ENCODE measurements at places on chromosomes 7 and 10.
A peak's percentile ranks its signal among the peaks of the same experiment; 100 is the strongest.

DNA sequence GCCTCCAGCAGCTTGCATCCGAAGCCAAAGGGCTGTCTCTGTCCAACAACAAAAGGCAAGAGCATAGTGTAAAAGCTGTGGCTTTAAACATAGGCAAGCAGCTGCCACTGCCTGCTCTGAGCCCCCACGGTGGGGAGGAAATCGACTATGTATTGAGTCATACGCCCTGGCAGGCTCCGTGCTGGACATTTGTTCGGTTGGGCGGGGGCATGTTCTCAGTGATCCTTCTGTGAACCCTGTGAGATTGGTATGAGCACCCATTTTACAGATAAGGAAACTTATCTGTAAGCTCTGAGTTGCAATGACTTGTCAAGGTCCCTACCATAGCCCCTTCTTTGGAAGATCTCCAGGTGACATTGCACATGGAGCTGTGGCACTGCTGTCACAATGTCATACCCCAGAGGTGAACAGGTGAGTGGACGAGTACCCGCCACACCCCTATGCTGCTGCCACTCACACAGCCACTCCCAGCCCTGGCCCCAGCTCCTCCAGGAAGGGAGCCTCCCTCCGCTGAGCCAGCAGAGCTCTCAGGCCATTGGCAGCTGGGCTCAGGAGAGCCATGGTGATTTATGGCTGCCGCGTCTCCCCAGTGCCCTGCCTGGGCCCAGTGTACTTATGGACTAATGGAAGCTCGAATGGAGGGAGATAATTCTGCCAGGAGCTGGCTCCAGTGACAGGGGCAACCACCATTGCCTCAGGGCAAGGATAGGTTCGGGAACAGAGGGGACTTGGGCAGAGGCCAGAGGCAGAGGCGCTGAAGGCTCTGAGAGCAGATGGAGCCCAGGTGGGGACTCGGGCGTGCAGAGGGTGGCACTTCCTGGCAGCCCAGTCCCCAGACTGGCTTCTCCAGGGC is 43.7 kb downstream of the UNC5B start:
- DNase-seq: peak; percentile 74

GRCh38 chr7:116215551-116215950 is 5.2 kb downstream of the TES start:
- no peak for DNase-seq

DNA sequence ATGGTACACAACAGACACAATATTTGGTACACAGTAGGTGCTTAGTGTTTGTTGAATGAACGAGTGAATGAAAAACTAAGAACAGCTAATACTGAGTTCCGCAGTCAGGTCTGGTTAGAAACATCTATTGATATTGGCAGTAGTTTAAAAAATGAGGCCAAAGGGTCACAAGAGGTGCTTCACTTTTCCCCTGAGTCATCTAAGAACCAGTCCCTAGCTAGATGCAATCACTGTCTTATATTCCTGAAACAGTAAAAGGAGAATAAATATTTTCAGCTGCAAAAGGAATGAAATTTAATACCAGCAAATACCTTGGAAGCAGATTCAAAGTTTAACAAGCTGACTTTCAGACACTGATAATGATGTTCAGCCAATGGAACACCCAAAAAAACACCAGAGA is 54.5 kb downstream of the SCRN1 start:
- DNase-seq: no peak

DNA sequence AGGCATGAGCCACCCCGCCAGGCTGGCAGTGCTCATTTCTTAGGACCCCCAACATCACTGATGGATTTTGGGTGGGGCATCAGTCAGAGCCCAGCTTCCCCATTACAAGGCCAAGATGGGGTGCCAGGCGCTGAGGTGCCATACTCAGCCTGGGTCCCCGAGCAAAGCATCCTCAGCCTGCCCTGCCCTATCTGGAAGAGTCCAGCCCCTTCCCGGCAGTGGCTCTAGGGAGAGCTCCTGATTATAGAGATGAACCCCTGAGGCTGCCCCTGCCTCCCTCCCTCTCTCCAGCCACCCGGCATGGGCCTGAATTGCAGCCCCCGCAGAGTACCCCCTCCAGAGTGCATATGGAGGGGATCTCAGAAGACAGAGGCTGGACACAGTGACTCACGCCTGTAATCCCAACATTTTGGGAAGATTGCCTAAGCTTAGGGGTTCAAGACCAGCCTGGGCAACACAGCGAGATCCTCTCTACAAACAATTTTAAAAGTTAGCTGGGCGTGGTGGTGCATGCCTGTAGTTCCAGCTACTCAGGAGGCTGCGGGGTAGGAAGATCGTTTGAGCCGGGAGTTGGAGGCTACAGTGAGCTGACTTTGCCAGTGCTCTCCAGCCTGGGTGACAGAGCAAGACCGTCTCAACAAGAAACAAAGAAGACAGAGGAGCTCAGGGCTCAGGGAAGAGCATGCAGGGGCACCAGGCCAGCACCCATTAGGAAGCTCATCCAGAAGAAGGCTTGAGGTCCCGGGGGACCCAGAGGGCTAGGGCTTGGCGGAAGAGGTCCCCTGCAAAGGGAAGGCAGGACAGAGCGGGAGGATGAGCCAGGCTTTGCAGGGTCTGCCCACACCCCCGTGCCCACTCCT is 13.3 kb downstream of the LAT2 start:
- no peak for DNase-seq

DNA sequence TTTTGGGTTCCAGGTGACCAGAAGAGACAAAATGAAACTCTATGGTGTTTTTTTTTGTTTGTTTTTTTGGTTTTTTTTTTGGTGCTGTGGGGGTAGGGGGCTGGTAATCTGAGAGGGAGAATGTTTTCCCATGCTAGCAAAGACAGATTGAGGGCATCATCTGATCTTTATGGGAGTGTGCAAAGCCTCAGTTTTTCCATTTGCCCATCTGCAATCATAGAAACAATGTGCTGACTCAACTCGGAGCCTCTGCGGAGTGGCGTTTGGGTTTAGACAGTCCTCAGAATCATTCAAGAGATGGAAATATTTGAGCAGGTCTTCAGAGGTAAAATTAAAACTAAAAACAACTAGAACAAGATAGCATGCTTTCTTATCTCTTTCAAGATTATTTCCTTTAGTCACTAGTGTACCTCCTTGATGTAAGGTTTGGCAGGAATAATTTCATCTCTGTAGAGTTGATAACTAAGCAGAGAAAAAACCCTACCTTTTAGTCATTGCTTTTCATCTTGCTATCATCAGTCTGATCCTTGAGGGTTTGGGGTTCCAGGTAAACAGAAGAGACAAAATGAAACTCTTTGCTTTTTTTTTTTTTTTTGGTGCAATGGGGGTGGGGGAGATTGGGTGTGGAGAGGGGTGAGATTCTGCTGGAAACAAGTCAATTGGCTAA is 18.0 kb downstream of the CNNM2 start:
- DNase-seq: no peak

DNA sequence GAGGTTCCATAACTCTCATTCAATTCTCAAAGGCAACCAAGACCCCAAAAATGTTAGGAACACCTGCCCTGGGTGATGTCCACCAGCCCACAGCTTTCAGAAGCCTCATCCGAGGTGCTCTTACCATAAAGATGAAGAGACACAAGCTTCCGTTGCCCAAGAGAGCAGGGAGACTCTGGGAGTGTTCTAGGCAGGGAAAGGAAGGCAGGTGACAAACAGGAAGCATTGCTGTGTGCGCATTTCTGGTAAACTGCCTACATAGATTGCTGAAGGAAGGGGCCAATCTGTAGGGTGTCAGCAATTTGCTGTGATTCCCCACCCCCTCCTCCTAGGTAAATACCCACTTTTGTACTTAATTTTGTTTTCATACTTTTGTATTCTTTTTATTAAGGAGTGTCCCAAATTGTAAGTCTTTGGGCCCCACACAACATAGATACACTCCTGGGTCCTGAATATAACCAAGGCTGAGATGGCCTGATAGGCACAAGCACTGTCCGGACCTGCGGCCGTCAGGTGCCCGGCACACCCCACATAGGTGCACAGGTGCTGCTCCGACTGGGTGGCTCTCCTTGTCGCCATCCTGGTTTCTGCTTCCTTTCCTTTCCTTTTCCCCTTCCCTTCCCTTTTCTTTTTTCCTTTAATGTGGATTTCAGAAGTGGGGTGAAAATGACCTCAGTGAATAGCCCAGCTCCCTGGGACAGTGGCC is 51.4 kb upstream of the SMNDC1 start:
- no peak for DNase-seq

DNA sequence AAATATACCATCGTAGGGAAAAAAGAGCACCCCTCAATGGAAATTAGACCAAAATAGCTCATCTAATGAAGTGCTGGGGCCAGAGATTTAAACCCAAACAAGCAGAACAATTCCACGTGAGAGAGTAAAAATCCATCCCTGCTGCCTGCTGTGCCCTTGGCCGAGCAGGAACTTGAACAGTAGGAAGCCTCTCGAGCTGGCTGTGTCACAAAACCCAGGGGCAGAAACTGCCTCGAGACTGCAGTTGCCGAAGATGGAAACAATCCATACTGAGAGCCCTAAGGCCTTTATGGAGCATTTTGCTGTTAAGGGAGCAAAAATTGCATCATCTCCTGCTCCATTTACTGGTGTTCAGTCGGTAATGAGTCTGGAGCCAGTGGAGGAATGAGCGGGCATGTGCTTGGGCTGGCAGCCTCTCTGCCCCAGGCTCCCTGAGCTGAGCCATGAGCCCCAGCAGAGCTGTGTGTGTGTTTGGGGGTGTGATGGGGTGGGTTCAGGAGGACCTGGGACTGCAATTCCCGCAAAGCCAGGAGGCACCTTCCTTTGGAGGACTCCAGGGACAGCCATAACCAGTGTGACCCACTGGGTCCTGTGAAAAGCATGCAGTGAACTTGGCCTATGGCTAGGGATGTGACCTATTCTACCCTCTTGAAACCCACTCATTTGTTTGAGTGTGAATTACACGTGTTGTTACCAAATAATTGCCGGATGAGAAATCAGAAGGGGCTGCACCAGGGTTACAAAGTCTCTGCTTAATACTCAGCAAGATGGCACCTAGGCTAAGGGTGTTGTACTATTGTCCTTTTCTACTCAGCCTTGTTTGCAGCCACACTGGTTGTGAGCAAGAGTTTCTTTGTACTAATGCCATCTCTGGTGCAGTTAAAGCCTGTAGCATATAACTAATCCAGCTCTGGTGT is 58.3 kb downstream of the CDHR3 start:
- DNase-seq: peak; percentile 37

DNA sequence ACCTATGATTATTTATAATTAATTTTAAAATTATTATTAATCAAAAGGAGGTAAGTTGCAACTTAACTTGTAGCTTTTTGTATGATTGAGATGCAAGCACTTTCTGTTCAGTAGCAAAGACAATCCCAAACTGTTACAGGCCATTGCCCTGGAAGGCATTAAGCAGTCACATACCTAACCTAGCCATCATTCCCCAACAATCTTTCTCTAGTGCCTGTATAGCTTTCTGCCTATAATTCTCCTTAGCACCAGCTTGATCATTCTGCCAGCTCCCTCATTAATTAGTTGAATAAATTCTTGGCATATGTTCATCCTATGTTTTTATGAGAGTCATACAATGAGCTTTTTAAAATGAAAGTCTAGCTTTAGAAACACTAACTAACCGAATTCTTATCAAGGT is 178.9 kb upstream of the TMEM106B start:
- DNase-seq: no peak

DNA sequence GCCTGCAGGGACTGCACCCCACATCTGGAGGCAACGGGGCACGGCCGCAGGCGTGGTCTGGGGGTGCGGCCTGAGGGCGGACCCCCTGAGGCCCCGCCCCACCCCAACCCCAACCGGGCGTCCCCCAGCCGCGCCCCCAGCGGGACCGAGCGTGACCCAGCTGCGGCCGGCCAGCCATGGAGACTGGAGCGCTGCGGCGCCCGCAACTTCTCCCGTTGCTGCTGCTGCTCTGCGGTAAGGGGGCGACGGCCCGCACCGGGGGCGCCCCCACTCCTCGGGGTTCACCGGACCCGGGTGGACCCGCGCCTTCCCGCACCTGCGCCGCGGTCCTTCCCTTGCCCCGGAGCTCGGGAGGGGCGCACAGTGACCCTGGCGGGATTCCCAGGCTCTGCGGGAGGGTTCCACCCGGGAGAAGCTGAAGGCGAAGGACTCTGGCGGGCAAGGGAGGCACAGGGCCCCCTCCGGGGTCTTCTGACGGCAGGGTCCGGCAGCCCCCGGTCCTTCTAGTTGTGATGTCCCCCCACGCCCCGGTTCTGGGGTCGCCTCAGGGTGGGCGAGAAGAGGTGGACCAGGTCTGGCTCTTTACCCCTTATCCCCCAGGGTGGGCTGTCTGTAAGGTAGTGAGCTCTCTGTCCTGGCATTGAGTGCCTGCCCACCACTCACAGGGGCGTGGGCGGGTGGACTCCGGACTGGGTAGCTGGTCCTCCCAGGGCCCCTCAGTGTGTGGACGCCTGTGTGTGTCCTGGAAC is at the start of gene RAMP3:
RAMP3 (plus strand) TSS at position 139 of the 749 bp plus-strand sequence; CDS start at position 177, 38 bp downstream.
- DNase-seq: no peak

DNA sequence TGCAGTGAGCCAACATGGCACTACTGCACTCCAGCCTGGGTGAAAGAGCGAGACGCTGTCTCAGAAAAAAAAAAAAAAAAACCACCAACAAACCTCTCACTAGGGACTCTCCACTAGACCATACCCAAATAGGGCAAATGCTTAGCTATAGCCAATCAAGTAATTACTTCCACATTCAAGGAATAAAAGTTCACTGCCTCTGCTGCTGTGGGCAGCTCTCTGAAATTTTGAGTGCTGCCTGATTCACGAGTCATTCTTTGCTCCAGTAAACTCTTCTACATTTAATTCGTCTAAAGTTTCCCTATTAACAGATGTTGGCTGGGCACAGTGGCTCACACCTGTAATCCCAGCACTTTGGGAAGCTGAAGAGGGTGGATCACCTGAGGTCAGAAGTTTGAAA is 4.7 kb upstream of the NRBF2 start:
- no peak for DNase-seq
